Tibial nerve (tissue), 4 donors: ENCODE measurements at places on chromosomes 3 and 15.
A peak's percentile ranks its signal among the peaks of the same experiment; 100 is the strongest.

DNA sequence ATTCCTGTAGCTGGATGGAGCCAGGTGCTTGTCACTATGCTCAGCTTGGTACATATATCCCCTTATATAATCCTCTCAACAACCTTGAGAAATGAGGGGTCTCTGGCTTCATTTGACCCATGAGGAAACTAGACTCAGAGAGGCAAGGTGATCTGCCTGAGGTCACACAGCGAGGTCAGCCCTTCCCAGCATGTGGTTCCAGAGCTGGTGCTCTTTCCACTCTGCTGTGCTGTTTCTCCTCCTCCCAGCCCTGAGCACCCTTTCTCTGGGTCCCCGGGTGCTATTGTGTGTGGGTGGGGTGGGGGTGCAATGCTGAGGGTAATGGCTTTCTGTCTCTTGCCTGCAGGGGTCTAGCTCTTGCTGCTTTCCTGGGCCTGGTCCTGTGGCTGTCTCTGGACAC is 19.3 kb downstream of the SLC28A1 start:
- DNase-seq, result no peak

GRCh38 chr3:61803983-61804382 is 242.6 kb downstream of the PTPRG start:
- DNase-seq, result no peak

DNA sequence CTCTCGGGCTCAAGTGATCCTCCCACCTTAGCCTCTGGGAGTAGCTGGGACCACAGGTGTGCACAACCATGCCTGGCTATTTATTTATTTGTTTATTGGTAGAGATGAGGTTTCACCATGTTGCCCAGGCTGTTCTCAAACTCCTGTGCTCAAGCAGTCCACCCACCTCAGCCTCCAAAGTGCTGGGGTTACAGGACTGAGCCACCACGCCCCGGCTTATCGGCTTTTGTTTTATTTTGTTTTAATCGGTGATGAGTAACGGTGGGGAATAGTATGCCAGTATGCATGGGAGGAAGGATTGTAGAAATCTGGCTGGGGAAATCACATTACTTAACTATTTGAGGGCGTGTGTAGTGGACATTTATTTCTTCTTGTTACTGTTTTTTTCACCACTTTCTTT is 451.0 kb upstream of the GOLIM4 start:
- DNase-seq, result no peak

DNA sequence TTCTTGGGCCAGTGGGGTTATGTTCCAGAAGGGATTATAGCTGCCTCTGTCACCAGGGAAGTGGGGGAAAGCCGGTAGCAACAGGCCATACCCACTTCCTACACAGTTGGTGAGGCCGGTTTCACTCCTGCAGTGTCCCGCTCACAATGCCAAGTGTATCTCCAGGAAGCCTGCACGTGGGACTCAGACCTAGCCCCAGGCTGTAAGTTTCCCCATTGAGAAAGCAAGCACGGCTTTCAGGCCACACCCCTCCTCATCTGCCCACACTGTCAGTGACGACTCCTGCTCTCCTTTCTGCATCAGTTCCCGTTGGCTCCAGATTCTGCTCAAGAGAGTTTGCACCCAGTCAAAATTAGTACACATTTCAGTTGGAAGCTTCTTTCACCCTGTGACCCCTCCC is 51.6 kb upstream of the CPOX start:
- no peak for DNase-seq

GRCh38 chr3:16896820-16897219 is 12.1 kb downstream of the PLCL2 start:
- no peak for DNase-seq

GRCh38 chr3:121916189-121916588 is 22.0 kb downstream of the SLC15A2 start:
- DNase-seq, result no peak

GRCh38 chr15:85155857-85156256 is 174.2 kb downstream of the PDE8A start:
- no peak for DNase-seq

- no peak for DNase-seq
Measured at GRCh38 chr3:177484926-177485325, 287.6 kb upstream of the TBL1XR1 start.

DNA sequence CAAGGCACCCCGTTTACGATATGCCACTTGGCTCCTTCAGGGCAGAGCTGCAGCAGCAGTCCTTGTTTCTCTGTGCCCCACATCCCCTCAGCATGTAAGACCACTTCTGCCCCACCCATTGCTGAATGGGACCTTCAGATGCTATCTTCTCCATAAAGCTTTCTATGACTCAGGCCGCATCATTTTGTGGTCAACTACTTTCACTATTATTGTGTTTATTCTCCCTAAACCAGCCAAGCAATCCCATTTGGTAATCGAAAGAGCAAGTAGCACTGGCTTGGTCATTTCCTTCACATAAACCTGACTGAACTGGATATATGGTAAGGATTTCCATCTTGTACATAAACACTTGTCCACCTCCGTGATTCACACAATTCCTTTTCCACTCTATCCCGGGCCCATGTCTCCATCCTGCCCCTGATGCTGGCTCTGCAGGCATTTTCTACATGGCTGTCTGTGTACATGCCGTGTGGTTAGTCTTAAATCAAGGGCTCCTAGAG is 25.7 kb downstream of the LIPC start:
- no peak for DNase-seq

- DNase-seq, result no peak
Measured at GRCh38 chr15:38320181-38320580, 67.5 kb downstream of the SPRED1 start.

GRCh38 chr3:33236005-33236404 is 17.4 kb upstream of the SUSD5 start:
- DNase-seq, result no peak

GRCh38 chr3:58052373-58053273 is 44.4 kb downstream of the FLNB start:
- peak; percentile 90 for DNase-seq

GRCh38 chr3:36405190-36405589 is 24.9 kb downstream of the STAC start:
- DNase-seq, result no peak

DNA sequence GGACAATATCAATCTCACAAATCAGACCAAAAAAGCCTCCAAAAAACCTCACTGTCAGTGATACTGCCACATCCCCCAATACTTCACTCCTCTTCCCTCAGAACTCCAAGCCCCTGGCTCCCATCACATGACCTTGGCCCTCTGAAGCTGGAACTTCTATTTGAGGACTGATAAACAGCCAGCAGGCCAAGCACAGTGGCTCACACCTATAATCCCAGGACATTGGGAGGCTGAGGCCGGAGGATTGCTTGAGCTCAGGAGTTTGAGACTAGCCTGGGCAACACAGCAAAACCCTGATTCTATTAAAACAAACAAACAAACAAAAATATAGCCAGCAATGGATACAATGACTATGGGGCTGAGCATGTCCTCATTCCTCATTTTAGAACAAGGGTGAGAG is 55.2 kb downstream of the MAP4 start:
- no peak for DNase-seq

GRCh38 chr15:96037584-96037983 is 292.9 kb upstream of the NR2F2 start:
- no peak for DNase-seq

DNA sequence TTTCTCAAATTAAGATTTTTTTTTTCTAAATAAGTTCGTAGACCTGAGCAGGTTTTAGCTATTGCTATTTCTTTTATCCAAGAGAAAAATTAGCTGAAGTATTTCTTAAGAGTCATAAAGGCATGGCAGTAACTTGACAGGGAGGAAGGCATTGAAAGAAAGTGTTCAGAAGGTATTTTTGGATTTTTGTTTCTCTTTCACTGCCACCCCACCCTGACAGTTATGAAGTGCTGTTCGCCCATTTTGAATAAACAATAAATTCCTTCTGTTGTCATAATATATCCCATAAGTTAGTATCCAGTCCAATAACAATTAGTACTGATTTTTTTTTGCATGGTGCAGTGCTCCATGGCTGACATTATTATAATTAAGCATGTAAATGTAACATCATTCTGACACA is 363.0 kb downstream of the NR2F2 start:
- no peak for DNase-seq

DNA sequence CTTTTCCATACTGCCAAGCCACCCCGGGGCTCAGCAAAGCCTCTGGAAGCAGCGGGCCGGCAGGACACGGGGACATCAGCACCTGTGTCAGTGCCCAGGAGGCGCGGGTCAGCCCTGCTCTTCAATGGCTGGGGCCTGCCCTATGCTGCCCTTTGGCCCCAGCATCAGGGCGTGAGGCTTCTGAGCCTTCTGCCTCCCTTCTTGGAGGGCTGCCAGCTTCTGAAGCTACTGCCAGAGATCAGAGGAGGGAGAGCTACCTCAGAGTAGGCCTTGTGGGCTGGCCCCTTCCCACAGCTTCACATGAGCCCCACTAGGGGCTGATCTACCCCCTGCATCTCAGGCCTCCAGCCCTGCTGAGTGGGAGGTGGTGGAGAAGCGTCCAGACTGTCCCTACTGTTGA is 13.0 kb upstream of the TMEM115 start:
- no peak for DNase-seq

DNA sequence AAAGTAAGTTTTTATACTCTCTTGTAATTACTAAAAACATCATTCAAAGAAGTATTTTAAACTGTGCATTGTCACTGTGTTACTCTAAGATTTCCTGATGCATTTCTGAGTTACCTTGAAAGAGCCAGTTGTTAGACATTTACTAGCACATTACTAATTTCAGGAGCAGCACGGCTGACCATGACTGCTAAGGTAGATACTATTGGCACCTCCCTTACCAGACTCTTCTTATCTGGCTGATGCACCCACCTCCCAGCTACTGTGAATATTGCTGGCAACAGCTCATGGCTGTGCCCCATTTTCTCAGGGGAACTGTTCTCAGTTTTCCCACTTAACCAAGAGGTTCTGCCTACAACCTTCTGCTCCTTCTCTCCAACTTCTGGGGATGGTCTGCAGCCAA is 29.4 kb downstream of the COL6A5 start:
- no peak for DNase-seq

- no peak for DNase-seq
Measured at GRCh38 chr3:52836986-52837385, 2.2 kb upstream of the MUSTN1 start.

DNA sequence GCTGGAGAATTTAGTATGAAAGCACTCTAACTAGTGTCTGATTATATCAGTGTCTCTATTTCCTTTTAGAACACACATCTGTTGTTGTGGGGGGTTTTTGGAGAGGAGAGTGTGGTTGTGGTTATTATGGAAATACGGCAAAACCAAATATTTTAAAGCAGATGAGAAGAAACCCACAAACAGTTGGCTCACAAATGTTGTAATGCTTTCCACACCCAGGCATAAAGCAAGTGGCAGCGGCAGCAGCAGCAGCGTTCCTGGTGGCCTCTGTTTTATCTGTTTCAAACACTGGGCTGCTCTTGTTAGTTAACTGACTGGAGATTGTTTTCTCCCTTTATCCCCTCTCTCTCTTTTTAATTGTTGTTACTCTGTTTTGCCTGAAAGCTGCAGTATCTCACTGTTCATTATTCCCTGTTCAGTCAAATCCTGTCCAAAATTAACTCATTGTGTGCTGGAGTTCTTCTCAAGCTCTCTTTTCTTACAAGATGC is 1045.5 kb upstream of the NR2F2 start:
- DNase-seq, result no peak

- DNase-seq, result no peak
Measured at GRCh38 chr3:126557761-126558160, 971 bp downstream of the C3orf22 start.

DNA sequence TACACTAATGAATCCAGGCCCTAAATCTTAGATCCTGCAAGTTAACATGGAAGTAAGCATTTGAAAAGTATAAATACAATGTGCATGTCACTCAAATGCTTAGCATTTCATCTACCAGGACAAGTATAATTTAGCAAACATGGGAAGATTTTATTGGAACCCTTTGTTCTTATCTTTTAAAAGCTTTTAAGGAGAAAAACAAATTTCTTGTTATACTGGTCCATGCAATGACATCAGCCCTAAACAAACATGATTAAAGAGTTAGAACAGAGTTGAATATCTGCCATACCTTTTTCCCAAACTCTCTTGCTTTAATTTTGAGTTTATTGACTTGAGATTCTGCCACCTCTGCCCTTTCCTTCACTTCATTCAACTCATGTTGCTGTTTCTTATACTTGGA is 87.0 kb downstream of the HHLA2 start:
- DNase-seq, result no peak

DNA sequence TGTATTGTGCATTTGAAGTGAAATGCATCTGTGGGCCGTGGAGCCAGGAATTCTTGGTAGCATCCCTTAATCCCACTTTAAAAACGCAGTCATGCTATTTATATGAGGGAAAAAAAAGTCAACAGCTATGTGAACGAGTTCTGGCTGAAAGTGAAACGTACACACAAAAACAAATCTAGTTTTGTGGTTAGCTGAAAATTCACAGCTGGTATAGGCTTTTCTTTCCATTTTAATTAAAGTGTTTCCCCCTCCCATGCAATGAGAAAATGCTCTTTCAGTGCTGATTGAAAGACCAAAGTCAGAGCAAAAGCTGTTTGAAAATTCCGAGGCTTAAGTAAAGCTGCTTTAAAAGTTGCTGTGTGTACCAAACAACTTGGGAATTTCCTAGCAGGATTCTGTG is 297.4 kb downstream of the PLCL2 start:
- no peak for DNase-seq

GRCh38 chr15:57401546-57401945 is 25.2 kb downstream of the CGNL1 start:
- no peak for DNase-seq
